ENCODE measurements at places on chromosomes 2 and 18.

DNA sequence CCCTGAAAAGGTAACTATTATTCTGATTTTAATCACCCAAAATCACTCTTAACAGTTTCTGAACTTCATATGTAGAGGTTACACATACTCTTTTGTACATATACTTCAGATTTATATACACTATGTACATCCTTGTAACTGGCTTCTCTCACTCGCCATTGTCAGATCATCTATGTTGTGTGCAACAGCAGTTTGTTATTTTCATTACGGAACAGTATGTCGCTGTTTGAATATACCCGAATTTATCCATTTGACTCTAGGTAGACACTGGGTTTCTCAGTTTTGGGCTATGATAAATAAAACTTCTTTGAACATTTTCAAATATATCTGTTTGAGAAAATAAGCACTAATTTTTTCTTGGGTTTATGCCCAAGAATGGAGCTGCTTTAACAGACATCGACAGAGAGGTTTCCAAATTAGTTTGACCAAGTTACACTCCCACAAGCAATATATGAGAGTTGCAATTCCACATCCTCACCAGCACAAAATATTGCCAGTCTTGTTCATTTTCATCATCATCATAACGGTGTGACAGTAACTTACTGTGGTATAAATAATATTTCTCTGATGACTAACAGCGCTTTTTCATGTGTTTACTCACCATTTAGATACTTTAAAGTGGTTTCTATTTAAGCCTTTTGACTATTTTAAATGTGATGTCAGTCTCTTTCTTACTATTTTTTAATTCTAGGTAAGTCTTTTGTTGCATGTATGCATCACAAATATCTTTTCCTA, 80.9 kb downstream of the SMC6 start:
- DNase-seq = no peak

DNA sequence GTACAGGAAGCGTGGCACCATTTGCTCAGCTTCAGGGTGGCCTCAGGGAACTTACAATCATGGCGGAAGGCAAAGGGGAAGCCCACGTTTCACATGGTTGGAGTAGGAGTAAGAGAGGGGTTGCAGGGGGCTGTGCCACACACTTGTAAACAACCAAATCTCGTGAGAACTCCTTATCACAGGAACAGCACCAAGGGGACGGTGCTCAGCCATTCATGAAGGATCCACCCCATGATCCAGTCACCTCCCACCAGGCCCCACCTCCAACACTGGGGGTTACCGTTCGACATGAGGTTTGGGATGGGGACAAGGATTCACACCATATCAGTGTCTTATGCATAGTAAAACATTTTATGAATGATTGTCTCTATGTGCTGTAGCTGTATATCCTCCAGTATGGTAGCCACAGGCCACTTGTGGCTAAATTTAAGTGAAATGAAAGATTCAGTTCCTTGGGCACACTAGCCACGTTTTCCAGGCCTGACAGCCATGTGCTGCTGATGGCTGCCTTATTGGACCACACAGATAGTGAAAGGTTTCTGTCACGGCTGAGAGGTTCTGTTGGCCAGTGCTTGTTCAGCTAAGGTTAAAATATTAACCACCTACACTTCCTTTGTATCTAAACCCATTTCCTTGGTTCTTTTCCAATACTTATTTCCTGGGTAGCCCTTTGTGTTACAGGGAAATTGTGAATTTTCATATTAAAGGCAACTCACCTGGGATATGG, 77.3 kb downstream of the AGAP1 start:
- DNase-seq = no peak

DNA sequence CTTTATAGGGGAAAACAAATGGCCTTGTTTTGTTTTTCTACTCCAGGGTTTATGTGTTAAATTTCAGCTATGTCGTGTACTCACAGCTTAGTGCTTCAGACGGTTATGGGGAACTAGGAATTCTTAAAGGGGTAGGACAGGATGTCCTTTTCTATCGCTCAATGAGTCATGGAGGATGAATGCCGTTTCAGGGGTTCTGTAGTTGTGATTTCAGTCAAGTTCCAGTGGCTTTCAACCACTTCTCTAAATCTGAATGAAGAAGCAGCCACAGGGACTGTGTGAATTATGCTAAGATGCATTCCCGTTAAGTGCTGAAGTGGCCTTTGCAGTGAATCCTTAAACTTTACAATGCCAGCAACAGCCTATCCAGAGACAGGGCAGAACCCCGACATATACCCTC, 1231.7 kb upstream of the ZEB2 start:
- no peak for DNase-seq

- DNase-seq = no peak
Observed at GRCh38 chr2:96602330-96602823, 35.7 kb downstream of the KANSL3 start.

- DNase-seq = no peak
Observed at GRCh38 chr2:202278944-202279343, 13.4 kb downstream of the NOP58 start.

DNA sequence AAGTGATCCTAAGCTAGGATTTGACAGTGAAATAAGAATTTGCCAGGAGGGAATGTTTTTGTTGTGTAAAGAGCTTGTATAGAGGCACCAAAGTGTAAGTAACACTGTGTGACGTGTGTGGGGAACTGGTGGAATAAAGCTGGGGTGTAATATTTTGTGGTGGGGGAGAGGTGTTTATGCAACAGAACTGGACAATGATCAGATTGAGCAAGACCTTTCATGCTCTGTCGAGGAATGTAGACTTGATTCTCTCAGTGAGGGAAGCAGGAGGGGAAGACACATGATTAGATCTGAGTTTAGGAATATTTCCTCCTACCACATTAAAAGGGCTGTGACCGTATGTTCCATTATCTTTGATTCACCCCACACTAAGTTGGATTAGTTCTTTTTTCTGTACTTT, 43.6 kb downstream of the EFEMP1 start:
- no peak for DNase-seq

DNA sequence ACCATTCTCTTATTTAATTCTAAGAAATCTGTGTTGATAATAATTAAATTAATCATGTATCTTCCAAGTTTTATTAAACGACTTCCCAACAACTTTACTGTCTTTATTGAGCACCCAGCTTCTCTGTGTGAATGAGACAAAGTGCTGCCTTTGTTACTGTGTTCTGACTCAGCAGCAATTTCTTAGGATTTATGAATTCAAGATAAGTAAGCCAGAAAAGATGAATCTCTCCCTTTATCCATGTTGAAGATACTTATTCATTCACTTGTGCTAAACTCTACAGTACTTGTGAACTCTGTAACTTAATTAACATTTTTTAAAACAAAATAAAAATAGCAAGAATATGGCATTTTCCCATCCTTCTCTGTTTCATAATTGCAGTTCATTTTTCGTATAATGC, 1403.3 kb upstream of the DDX18 start:
- DNase-seq = no peak

- no peak for DNase-seq
Observed at GRCh38 chr18:54392543-54393023, 34.9 kb downstream of the C18orf54 start.

GRCh38 chr2:170905864-170906263, 23.2 kb upstream of the GORASP2 start:
- DNase-seq = no peak

DNA sequence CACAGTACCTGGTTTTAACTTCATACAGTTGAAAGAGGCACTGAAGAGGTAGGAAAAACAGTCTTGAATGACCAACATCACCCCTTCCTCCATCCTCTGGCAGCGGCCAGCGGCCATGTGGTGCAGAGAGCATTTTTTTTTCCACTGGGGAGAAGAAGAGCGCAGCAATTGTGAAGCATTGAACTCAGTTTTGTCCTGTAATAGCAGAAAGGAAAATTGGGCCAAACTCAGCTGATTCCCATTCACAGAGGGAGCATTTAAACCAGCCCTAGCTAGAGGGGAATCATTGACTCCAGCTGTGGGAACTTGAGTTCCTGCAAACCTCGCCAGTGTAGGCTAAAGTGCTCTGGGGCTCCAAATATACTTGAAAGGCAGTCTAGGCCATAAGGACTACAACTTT, 316.6 kb upstream of the CHST9 start:
- DNase-seq = no peak

DNA sequence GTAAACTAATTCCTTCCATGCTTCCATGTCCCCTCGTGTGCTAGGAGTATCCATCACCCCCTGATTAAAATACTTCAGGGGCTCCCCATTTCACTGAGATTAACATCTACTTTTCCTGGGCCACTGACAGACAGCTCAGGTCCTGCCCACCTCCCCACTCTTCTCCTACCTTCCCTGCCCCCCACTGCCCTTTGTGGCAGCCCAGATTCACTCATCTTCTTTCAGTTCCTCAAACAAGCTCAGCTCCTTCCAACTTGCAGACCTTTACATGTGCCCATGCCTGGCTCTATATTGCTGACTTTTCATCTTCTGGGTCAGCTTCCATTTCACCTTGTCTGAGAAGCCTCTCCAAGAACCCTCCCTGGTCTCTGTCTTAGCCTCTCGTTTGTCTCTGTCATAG, 12.0 kb downstream of the RUFY4 start:
- no peak for DNase-seq

- DNase-seq = no peak
Observed at GRCh38 chr2:66324909-66325528, 109.9 kb upstream of the MEIS1 start.

GRCh38 chr2:240287011-240287410, 146.6 kb upstream of the OTOS start:
- peak; percentile 79 for DNase-seq

GRCh38 chr18:49565612-49566011, 3.8 kb downstream of the LIPG start:
- DNase-seq = no peak

GRCh38 chr2:218400930-218401881, 1.5 kb downstream of the CTDSP1 start:
- no peak for DNase-seq

GRCh38 chr2:236605345-236605734, 35.7 kb downstream of the ACKR3 start:
- DNase-seq = no peak

DNA sequence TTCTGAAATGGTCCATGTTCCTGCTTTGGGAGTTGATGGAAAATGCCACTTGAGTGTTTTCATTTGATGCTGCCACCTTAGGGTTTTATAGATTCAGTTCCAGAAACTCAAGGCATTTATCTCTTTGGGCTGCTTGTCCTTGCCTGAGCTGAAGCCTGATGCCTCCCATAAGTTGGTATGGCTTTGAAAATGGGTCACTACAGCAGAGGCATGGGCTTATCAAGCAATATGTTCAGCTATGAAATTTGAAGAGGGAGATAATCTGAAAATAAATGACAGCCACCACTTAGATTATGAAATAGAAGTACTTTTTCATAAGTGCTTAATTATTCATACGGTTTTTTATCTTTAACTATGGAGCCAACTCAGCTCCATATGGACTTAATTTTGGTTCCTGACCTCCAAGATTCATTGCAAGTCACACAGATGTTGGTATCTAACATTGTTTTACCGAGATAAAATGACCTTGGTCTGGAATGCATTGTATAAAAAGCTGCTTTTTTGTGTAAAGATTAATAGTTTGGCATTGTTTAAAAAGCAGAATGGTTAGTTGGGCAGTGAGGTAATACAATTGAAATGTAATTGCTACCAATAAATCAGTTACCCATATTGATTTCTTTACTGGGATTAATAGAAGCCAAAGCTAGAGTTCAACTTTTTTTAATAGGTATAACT, 4.5 kb downstream of the SLC14A1 start:
- DNase-seq = no peak

GRCh38 chr2:126857502-126857901, 41.2 kb upstream of the TEX51 start:
- DNase-seq = peak; percentile 81

GRCh38 chr2:20209373-20210109, 15.4 kb downstream of the SDC1 start:
- DNase-seq = no peak

DNA sequence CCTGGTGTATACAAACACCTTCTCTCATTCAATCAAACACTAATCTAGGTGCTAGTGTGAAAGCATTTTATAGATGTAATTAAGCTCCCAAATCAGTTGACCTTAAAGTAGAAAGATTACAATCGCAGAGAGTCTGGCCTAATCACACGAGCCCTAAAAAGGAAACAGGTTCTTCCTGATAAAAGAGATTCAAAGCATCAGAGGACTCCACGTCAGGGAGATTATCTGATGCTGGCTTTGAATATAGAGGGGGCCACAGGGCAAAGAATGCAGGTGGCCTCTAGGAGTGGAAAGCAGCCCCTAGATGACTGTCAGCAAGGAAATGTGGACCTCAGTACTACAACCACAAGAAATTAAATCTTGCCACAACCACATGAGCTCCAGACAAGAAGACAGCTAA, 28.2 kb upstream of the ZC3H15 start:
- DNase-seq = no peak

DNA sequence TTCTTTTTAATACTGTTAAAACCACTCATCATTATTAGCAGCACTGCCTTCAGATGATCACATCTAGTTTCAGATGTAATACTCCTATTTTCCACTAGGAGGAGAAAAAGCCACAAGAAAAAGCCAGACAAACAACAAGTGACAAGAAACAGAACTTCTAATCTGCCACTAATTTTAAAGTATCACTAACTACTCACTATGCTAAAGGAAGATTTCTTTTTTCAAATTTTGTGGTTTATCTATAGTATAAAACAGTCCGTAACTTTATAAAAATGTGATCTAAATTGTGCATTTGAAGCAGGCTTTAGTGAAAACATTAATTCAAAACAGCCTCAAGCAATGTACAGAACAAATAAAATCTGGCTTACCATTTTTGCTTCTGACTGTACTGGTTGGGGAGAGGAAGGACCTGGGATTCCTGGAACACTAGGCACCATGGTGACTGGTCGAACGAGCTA, 56.8 kb downstream of the ATF2 start:
- no peak for DNase-seq

DNA sequence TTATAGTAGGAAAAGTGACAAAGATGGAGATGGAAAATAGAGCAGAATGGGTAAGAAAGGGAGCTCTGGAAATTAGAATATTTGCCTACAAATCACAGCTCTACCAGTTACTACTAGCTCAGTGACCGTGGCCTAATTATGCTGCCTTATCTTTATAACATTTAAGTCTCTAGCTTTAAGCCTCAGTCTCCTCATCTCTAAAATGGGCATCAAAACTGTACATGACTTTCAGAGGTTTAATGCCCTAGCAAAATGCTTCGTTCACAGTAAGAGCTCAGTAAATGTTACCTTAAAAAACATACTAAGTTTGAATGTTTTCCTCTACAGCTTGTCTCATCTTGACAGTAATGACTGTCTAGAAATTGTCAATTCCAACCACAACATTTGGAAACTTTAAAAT, 8.3 kb upstream of the PTPRM start:
- no peak for DNase-seq

GRCh38 chr18:8339952-8340351, 269.3 kb upstream of the RAB12 start:
- no peak for DNase-seq

- no peak for DNase-seq
Observed at GRCh38 chr18:23958036-23958435, 56.5 kb upstream of the TTC39C start.

DNA sequence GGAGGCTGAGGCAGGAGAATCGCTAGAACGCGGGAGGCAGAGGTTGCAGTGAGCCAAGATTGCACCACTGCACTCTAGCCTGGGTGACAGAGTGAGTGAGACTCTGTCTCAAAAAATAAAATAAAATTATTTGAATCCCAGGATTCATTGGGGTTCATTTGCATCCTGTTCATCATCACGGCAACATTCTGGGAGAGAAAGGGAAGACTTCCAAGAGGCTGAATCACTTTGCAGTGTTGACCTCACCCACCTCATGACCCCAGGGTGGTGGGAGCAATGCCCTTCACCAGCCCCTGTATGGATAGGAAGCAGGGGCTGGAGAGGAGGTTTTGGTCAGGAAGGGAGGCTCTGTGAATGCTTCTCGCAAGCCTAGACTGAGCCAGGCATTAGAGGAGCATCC, 195.6 kb downstream of the CTIF start:
- DNase-seq = no peak

GRCh38 chr2:191036363-191036762, 22.4 kb upstream of the STAT1 start:
- DNase-seq = no peak

Data from vagina (tissue), 2 donors.